H1 (cell line): ENCODE measurements at places on chromosomes 1 and 21.
A peak's percentile ranks its signal among the peaks of the same experiment; 100 is the strongest.

DNA sequence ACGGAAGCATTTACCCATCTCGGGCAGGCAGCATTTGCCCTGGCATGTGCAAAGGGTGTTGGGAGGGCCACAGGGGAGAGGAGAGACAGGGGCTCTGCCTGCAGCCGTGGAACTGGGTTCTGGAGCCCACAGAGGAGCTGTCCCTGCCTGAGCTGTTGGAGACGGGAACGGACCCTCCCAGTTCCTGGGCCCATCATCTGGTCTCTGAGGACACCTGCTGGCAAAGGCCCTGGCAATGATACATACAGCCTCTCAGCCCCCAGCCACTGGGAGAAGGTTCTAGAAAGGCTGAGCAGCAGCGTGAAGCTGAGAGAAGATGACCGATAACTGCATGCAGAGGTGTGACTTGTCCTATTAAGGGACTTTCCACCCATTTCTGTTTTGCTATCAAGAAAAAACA is 31.4 kb downstream of the FAAP20 start:
- DNase-seq: no peak

- DNase-seq: no peak
Observed at GRCh38 chr1:23960291-23961020, 828 bp downstream of the PNRC2 start.

DNA sequence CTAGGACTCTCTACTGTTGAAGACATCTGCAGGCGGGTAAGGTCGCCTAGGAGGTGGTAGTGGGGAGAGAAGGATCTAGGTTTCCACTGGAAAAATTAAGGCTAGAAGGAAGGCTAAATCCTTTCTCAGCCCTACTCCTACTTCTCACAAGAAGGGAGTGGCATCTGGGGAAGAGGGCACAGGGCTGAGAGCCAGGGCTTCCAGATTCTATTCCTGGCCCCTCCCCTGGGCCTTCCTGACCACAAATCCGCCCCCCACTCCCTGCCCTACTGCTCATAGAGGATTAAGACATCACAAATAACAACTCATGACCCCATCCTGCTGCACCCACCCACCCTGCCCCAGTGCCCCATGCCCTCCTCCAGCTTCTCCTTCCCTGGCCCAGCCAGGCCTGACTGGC is 2.5 kb downstream of the PHLDA3 start:
- no peak for DNase-seq

GRCh38 chr1:62810420-62811274 is 26.7 kb downstream of the ATG4C start:
- no peak for DNase-seq

DNA sequence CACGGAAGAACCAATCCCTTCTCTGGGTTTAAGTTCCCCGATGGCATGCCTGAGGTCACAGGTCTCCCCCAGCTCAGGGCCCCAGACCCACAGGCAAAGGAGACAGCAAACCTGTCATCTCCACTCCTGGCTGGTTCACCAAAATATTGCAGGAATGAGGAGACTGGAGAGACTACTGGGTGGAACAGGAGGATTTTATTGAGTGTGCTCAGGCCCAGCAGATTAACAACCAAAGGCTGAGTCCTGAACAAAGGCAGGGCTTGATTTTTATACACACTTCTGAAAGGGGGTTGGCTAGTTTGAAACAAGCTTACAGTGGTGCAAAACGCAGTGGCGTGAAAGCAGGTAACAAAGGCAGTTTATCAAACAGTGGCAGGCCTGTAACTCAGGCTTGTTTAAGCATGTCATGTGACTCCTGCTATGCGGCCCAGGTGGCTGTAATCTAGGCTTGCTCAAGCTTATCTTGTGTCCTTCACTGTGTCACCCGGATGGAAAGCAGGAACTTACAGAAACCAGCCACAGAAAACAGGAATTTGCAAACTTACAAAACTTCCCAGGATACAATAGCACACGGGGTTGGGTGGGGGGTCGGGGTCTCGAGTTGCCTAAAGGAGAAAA is 27.4 kb upstream of the KCNJ15 start:
- DNase-seq: peak; percentile 46

DNA sequence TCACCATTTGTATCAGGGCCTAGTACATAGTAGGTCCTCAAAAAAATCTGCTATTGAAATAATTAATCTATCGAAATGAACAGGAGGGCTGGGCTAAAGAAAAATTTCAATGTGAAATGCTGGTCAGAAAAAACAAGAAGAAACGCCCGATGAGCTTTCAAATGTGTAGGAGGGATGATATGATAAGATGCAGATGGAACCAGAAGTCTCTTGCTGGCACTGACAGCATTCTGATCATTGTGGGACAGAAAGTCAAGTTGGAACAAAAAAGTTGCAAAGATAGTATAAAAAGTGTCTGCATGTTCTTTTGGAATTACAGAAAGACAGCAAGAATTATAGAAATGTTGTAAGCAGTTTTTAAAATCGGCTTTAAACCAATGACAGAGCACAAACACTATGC is 11.1 kb downstream of the G0S2 start:
- DNase-seq: no peak

DNA sequence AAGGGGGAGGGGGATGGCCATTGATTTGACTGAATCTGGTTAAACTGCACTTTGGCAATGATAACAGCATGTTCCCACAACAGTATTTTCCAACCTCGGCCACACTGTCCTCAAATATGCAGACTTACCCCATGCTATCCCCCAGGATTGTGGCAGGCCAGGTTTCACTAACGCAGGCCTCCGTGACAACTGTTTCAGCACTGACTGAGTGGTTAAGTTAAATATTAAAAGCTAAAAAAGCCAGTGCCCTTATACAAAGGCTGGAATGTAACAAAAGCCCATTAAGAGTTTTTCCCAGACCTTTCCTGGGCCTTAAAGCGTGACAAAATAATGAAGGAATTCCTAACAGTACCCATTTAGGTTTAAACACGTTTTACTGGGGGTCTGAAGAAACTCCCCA is 202.9 kb downstream of the USP25 start:
- no peak for DNase-seq

DNA sequence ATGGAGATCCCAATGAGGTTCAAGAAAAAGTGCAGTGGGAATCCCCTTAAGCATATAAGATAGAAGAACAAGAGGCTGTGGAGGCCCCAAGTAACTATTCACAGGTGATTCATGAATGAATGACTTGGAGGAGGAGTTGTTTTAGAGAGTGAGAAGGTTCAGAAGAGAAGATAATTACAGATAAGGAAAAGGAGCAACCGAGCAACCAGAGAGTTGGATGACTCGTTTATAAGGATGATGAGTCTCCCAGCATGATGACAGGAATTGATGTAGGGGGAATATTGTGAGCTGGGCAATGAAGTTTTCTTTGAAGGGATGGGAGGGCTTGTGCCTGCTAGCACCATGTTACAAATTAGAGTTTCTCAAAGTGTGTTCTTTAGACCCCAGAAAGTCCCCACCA is 9.8 kb downstream of the C8A start:
- no peak for DNase-seq

DNA sequence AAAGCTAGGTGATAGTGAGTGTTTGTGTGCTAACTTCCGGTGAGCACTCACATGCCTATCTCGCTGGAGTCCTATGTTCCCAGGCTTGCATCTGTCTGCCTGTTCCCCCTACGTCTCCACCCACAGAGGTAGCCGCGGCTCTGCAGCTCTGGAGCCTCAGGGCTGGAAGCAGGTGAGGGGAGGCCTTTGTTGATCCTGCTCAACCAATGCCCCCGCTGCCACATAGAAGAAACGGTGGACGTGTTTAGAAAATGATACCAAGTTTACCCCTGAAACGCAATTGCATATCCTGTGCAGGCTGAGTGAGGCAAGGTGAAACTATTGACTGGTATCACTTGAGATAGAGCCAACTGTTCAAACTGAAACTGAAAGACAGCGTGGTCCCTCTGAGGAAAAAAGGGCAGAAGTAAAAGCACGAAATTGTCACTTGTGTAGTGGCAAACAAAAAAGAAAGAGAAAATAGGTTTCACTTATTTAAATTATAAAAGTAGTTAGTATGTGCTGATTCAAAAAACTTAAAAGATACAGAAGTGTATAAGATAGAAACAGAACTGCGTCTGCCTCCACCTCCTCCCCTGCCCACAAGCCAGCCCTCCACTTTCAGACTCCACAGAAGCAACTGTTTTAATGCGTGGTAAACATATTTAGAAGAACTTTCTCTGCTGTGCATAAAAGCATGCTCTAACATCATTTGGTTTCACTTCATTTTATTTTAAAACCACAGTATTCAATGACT is 38.6 kb upstream of the ETS2 start:
- DNase-seq: no peak
